ENCODE measurements at places on chromosomes 2 and 18.

- no peak for DNase-seq
Observed at GRCh38 chr2:109466674-109467575, 146.8 kb downstream of the SEPTIN10 start.

DNA sequence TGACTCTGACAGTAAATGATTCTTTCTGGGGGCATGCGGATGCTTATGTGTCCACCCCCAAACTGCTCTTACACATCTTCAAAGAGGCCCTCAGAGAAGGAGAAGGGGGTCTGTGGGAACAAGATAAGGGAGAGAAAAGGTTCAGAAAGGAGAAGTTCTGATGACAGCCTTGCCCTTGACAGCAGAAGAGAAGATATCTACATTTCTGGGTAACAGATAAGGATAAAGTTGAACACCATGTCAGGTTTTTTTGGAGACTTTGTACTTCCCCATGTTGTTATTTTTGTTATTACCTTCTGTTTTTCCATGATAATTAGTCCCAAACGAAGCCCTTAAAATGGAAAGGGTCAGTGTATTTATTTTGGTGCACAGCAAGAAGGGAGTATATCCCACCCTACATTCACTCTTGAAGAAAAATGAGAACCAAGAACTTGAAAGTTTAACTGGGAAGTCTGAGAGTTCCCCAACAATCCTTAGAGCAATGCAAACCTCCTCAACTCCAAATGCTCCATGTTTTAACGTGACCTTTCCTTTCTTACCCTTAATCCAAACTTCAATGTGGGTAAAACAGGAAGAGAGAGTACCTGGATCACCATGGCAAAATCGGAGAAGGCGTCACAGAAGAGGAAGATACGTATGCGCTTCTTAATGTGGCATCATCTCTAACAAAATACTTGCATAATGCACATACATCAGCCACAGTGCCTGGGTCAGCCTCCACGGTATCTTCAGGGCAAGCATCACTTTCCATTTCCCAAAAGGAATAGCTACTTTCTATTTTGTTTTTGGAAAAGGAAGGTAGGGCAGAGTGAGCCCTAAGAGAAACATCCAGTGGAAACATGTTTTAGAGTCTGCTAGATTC lies 264.6 kb upstream of the STON1 start:
- no peak for DNase-seq

- no peak for DNase-seq
Observed at GRCh38 chr18:62898359-62898758, 183.0 kb downstream of the PHLPP1 start.

- no peak for DNase-seq
Observed at GRCh38 chr2:203383038-203383437, 54.8 kb downstream of the ABI2 start.

DNA sequence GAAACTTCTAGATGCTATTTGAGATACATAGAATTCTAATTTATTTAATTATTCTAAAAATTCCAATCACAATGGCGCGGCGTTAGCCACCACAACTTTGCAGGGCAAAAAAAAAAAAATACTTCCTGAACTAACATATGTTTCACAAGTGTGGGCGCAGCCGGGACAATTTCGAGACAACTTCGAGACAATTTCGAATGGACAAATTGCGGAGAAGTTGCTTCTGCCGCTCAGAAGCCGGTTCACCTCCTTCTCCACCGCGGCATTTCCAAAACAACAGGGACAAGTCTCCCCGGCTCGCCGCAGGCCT lies 842 bp downstream of the PAX3 start:
- no peak for DNase-seq

DNA sequence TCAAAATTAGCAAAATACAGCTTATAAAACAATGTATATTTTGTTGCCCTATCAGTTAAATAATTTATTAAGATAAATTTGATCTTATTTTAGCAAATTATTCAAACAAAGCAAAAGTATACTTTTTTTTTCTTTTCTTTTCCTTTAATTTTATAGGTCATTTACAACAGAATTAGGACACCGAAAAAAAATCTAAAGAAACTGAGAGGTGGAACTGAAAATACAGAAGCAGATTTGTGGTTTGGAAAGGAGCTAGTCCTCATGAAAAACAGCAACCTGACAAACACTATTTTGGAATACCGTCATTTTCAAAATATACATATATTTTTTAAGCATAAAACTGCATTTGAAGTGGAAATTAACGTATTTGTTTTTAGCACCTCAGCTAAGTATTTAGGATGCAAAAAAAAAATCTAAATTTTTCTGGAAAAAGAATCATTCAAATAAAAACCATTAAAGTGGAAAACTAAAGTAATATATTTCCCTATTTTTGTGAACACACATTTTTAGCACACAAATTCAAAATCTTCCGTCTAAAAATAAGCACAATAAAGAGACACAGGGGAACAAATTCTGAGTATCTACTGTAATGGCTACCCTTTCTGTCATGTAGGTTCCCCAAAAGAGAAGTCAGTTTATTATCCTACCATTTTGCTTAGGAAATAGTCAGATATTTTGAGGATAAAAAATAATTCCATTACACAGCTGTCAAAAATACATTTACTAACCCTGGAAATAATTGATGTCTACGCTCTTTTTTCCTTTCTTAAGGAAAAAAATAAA lies 2.7 kb downstream of the CCDC88A start:
- no peak for DNase-seq

GRCh38 chr2:5685225-5685624 lies 7.0 kb upstream of the SOX11 start:
- no peak for DNase-seq

DNA sequence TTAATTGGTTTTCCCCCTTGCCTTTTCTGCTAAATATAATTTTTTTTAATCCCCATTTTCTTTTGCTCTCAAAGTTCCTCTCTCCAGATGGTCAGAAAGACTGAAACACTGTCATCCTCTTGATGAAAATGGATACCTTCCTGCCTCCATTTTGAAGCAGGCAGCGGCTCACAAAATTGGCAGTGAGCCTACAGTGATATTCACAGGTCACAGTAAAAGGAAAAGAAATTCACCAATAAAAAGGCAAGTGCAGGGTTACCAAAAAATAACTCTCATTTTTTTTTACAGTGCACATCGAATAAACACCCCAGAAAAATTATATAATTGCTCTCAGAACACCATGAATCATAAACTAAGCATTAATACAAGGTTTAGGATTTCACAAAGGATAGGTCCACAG lies 307.5 kb downstream of the TCF4 start:
- no peak for DNase-seq

GRCh38 chr2:226995625-226996041 lies 159.8 kb downstream of the RHBDD1 start:
- DNase-seq = peak; percentile 13

DNA sequence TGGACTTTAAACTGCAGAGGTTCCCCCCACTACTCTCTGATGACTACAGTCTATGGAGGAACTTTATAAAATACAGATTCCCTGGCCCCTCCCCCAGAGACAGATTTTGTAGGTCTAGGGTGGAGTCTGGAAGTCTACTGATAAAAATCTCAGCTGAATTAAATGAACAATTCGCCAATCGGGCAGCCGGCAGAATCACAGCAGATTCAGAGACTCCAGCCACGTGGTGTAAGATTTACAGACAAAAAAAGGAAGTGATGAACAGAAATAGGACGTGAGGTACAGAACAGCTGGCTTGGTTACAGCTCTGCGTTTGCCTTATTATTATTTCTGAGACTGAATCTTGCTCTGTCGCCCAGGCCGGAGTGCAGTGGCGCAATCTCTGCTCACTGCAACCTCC lies 21.4 kb upstream of the MTA3 start:
- DNase-seq = no peak

- no peak for DNase-seq
Observed at GRCh38 chr2:47554311-47554905, 151.5 kb downstream of the MSH2 start.

GRCh38 chr2:177682836-177683660 lies 290.5 kb downstream of the AGPS start:
- DNase-seq = no peak

DNA sequence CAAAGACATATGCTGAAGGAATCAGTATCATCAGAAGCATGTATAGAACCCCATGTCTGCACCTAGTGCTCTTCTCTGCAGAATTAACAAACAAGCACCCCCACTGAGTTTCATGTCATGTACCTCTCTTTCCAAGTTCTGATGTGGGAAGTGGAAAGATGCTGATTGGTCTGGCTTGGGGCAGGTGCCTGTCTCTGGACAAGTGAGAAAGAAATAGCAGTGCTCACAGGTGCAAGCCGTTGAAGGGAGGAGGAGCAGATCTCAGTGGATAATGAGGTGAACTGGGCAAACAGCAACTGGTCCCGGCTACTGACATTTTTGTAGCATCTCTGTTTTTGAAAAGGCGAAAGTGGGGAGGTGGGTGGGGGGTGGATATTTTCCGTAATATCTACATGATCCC lies 17.5 kb upstream of the ACVR1 start:
- no peak for DNase-seq

DNA sequence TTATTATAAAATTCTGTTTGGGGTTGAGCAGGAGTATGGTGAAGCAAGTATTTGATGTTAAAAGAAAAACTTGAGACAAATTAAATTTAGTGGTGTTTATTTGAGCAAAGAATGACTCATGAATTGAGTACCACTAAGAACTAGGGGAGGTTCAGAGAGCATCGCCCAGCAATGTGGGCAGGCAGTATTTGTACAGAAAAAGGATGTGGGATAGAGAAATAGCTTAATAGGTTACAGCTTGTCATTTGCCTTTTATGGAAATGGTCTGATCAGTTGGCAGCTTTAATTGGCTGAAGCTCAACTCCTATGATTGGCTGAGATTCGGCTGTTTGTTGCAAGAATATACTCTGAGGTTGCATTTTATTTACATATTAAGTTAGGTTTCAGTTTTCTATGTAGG lies 68.2 kb downstream of the LRATD1 start:
- DNase-seq = no peak

DNA sequence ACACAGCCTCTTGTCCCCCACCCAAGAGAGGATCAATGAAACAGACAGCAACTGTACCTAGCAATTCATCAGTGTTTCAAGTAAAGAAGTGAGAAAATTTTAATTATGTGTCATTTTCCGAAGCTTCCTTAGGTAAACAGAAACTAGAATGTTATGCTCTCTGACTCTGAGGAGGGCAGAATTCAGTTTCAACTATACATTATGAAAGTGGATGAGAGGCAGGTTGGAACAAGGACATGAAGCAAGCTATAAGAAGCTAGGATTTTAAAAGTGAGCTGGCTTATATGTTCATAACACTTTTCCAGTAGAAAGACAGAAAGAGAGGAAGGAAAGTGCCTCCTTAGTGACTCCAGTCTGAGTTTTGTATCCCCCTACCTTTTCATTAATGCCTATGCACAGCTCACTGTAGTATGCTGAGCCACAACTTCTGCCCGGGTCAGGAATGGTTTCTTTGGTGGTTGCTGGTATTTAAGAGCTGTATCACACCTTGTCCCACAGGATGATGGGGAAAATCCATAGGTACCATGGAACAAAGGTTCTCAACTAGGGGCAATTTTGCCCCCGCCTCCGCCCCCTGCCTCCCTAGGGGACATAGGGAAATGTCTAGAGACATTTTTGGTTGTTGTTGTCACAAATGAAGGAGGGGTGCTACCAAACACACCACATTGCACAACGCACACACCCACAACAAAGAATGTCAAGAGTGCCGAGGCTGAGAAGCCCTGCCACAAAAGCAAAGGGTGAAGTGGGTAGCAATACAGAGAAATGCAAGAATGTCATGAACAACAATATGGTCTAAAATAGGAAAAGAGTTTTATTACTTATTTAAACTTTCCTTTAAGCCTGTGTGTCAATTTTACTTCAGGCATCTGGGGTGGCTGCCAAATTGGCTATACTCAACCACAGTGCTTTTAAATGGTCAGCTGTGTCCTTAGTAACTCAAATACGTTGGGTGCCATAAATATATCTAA lies 161.0 kb upstream of the ZFP36L2 start:
- DNase-seq = no peak

- no peak for DNase-seq
Observed at GRCh38 chr2:237675316-237675715, 47.9 kb downstream of the LRRFIP1 start.

- no peak for DNase-seq
Observed at GRCh38 chr2:60552078-60552850, 1.2 kb downstream of the BCL11A start.

DNA sequence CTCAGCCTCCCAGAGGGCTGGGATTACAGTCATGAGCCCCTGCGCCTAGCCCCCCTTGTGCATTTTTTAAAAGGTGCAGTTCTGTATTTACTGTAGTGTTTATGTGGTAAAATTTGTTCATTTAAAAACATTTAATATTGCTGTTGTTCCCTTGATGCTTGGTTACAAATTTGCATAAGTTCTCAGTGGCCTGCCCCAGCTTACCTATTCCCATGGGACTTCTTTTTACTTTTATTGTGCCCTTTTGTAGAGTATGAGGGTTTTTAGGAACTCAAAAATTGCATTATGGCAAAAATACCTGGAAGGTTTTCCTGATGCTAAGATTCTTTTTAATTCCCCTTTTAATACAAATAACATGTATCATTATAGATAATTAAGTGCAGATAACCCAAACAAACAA lies 63.0 kb downstream of the DGKD start:
- no peak for DNase-seq

- no peak for DNase-seq
Observed at GRCh38 chr2:10519394-10519740, 71.2 kb upstream of the ODC1 start.

- no peak for DNase-seq
Observed at GRCh38 chr2:20419752-20420151, 27.1 kb upstream of the RHOB start.

GRCh38 chr2:44833171-44834069 lies 108.1 kb upstream of the SIX3 start:
- DNase-seq = no peak

DNA sequence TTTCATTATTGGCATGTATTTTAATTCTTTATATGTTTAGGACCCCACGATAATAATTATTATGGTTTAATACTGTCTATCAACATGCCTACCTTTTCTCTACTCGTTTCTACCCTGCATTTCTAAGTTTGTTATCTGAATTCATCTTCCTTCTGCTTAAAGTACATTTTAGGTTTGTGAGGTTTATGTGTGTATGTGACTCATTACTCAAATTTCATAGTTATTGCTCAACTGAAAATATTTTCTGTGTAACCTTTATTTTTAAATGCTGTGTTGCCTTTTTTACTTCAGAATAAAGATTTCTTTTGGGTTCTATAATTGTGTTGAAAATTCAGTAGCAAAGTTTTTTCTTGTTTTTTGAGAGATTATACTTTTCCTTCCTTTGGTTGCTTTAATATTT lies 933.9 kb upstream of the LRRTM1 start:
- no peak for DNase-seq

DNA sequence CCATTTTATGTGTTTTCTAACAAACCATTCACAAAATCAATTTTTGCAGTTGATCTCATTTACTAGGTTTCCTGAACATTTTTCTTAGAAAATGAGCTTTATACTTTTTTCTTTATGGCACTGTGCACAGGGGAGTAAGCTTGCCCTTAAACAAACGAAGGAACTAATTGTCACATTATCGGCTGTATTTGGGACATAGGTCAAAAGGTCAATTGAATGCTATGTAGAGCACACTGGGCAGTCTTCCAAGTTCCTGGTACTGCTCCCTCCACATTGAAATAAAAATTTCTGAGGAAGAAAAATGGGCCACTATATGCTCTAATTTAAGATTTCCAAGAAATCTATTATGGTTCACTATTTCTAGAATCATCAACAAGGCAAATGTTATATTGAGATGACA lies 93.6 kb upstream of the TMEFF2 start:
- DNase-seq = no peak

All from hypothalamus (tissue), 51 donors.